ENCODE measurements at places on chromosomes 2 and 18.

DNA sequence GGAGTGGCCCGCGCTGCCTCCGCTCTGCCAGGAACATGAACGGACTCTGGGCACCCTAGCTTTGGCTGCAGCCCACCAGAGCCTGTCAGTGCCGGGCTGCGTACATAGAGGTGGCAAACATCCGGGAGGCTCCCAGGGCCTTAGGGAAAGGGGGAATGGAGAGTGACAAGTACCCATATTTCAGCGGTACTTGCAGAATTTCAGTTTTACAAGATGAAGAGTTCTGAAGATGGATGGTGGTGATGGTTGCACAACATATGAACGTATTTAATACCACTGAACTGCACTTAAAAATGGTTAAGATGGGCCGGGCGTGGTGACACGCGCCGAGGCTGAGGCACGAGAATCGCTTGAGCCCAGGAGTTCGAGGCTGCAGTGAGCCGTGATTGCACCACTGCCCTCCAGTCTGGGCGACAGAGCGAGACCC is 873 bp downstream of the MTHFD2 start:
- no peak for DNase-seq

DNA sequence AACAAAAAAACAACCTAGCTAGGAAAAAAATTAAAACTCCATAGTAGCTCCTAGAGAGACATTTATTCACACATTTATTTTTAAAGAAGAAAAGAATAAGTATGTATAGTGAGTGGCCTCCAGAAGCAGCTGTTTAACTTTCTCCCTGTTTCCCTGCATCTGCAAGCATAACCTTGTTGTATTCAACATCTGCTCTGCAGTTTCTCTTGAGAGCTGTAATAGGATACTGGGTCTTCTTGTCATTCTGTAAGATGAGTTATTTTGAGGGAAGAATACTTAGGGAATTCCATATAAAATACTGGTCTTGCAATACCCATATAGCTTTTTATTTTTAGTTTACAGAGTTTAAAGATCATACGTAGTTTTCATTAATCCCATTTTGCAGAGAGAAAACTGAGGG is 246.6 kb downstream of the LRRTM1 start:
- DNase-seq, result no peak

GRCh38 chr2:217433522-217433921 is 569.3 kb downstream of the TNS1 start:
- DNase-seq, result no peak

- DNase-seq, result no peak
Measured at GRCh38 chr2:133943108-133943507, 310.8 kb upstream of the MGAT5 start.

- no peak for DNase-seq
Measured at GRCh38 chr2:573805-574392, 103.3 kb downstream of the TMEM18 start.

GRCh38 chr2:239593455-239593854 is 192.6 kb upstream of the HDAC4 start:
- no peak for DNase-seq

DNA sequence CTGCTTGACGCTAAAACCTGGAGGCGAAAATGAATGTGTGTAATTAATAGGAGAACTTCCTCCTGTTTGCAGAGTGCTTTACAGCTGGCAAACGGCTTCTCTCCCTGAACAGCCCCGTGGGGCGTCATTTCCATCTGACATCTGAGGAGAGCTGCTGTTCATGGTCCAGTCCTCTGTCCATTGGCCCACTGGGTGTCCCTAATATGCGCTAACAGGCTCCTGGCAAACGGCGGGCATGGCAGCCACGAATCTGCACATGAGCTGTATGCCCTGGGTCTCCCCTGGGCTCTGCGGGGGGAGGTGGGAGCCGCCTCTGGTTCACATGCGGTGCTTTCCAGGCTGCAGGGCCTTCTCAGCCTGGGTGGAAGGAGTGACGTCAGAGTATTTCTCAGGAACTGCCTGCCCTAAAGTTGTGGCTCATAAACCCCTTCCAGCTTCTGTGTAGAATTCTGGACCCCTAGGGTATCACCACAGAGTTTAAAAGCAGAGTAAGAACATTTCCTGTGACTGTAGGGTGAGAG is 73.2 kb downstream of the LRRFIP1 start:
- DNase-seq, result peak; percentile 73

DNA sequence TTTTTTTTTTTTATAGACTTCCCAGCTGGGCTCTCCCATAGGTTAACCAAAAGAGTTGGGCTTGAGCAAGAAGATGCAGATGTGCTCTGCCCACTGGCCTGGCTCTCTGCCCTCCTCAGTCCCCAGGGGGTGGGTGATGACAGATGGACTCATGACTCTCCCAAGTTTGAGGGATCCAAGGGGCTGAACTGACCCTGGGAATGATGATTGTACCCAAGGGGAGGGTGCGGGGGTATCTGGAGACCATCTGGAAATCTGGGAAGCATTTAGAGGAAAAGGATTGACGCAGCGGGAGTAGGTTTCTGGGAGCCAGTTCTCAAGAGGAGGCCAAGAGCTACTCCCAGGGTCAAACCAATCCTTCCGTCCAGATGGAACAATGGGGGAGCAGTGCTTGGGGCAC is 330.8 kb downstream of the CYP26B1 start:
- no peak for DNase-seq

GRCh38 chr2:22209545-22209944 is 1085.8 kb downstream of the TDRD15 start:
- DNase-seq, result no peak

DNA sequence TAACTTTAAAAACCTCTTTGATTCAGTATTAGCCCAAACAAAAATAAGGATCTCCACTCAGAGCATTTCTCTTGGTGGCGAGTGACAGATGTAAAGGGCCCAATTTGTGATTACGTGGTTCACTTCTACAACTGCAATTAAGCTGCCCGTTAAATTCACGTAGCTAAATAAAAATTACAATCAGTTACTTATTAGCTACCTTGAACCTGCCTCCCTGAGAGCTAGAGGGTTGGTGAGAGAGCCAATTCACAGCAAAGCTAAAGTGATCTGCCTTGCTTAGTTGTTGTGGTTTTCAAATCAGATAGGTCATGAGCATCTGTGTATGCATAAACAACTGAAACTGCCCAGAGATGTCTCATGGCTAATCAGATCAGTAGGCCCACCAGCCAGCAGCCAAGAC is 156.7 kb downstream of the RNF152 start:
- no peak for DNase-seq

DNA sequence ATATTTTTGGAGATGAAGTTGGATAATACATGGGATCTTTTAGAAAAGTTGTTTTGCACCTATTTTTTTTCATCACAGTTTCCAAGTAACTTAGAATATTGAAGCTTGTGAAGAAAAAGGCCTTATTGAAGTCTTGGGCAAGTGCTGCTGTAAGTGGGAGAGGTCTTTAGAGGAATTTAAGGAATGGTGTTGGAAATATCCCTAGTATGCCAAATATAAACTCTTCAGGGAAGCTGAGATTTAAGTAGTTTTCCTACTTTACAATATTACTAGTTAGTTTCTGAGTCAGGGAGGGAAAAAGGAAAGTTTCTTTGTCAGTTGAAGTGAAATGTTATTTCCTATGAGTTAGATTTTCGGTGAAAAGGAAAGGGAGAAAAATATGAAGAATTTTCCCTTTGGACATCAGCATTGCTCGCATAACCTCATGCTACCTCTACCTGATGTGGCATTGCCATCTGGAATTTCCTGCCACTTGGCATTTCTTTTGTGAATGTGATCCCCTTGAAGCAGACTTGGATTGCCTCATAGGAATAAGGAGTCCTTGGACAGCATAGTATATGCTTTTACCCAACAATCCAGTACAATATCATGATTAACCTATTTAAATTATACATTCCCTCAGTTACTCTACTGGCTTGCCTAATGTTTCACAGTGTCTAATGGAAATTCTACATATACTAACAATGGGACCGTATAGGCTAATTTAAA is 12.1 kb downstream of the PLEKHH2 start:
- no peak for DNase-seq

DNA sequence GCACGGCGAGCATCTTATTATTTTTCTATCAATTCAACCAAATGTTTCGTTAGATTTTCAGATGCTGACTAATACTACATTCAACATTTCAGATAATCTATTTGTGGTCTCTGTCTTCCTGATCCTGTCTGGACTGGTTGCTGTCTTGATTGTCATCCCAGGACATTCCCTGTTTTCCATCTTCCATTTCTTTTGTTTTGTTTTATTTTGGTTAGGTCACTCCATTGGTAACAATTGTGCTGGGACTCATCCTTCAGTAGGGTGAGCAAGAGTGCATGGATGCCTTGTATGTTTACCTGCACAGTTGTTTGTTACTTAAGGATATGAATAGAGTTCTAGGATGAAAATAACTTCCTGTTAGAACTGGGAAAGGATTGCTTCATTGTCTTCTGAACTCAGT is 55.9 kb upstream of the ACYP2 start:
- DNase-seq, result no peak

- no peak for DNase-seq
Measured at GRCh38 chr2:36059691-36060090, 295.9 kb upstream of the CRIM1 start.

DNA sequence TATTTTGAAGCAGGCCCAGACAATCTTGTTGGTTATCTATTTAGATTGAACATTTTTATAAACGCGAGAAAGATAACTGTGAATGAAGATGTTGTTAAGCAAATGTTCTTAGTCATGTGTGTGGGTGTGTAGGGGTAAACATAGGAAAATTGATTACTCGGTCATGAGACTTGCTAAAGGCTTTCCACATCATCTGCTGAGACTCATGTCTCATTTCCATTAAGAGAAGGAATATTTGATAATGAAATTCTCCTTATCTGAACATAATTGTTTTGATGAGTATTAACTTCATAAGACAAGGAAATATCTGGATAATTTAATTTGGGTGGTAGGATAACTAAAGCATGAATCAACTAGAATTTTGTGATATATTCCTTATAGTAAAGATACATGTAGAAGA is 19.7 kb downstream of the CCDC102B start:
- no peak for DNase-seq

- no peak for DNase-seq
Measured at GRCh38 chr2:49553658-49554057, 399.3 kb upstream of the FSHR start.

DNA sequence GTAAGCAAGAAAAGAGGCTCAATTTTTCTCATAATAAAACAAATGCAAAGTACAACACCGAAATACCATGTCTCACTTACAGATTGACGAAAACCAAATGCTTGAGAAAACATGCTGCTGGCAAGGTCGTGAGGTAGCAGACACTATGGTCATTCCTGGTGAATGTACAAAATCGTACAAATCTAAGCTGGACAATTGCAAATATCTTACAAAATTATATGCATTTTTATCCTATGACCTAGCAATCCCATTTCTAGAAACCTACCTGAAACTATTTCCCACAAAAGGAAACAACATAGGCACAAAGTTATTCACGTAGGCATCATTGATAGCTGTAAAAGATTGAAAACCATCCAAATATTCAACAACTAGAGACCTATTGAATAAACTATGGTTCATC is 54.0 kb downstream of the SCG2 start:
- DNase-seq, result no peak

DNA sequence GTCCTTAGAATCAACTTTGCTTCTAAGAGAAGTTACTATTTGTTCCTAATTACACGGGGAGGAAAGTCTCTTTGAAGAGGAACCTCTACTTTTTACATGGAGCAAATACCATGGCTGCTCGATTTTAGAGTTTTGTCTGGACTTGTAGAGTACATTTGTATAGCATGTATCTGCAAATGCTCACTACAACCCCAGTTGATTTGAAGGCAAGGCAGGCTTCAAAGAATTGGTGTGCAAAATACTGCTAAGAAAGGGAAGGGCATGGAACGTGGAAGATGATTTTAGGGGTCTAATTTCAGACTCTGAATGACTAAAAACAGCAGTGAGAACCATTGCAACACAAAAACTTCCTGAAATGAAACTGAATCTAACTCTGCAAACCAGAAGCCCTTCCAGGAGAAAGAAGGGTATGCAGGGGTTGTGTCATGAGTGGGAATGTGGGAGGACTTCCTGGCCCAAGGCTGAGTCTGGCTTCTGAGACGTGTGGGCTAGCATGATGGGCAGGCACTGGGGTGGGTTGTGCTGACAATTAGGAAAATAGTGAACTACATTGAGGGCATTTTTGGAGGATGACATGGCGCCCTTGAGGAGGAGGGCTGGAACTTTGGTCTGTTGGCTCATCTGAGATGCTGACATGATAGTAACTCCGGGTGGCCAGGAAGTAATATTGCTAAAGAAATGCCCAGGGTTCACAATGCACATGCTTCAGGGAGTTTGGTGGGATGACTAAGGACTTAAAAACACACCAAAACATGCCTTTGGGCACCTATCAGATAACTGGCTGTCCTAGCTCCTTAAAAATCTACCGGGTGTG is 18.9 kb upstream of the IL1R2 start:
- no peak for DNase-seq

- DNase-seq, result no peak
Measured at GRCh38 chr2:232870766-232871371, 805 bp downstream of the SNORC start.

Measured in fibroblast of skin of left quadriceps (primary cell).